ENCODE measurements at places on chromosomes 5 and 9.

DNA sequence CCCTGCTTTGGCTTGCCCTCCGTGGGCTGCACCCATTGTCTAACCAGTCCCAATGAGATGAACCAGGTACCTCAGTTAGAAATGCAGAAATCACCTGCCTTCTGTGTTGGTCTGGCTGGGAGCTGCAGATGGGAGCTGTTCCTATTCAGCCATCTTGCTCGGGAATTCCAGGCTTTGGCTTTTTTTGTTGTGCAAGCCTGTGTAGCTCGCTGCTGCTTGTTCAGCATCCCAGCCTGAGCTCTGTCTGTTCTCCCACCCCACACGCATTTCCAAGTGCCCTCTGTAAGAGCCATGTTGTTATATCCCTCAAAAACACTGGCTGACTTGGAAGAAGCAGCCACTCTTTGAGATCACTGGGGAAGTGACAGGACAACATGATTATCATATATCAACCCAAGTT lies 101.6 kb upstream of the DPYSL3 start:
- DNase-seq, result no peak

DNA sequence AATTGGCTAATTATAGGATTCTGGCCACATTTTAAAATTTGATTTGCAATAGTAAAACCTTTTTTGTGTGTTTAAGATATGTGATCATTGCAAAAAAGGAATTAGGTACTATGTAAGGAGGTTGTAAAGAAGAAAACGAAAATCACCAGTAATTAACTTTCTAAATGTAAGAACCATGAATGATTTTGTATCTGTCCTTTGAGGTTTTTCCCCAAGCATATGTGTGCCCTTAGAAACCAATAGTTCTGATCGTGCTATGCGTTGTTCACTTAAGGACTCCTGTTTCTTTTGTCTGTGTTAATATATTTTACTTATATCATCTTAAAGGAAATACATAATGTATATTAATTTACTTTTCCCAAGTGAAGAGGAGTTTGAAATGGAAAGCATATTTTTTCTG lies 410.2 kb downstream of the PSAT1 start:
- DNase-seq, result no peak

GRCh38 chr5:159005062-159005461 lies 94.7 kb downstream of the EBF1 start:
- DNase-seq, result no peak

- no peak for DNase-seq
Measured at GRCh38 chr5:124812771-124813358, 66.4 kb upstream of the ZNF608 start.

DNA sequence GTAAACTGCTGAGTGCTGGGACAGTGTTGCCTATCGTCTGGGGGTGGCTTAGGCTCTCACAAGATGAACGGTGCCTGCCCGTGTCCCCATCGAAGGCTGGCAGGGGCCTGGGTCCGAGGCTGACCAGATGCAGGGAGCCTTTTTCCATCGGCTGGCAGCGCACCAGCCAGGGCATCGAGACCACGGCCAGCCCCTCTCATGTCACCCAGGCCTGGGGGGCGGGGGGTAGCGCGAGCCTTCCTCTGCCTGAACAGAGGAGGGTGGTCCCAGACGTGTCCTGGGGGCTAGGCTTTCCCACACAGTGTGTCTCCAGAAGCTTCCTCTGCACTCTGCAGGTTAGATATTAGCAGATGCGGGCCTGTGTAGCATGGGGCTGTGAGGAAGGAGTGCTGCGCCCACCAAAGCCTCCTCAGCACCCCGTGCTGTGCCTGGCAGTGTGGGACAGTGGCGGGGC lies 17.3 kb downstream of the FGD3 start:
- no peak for DNase-seq

DNA sequence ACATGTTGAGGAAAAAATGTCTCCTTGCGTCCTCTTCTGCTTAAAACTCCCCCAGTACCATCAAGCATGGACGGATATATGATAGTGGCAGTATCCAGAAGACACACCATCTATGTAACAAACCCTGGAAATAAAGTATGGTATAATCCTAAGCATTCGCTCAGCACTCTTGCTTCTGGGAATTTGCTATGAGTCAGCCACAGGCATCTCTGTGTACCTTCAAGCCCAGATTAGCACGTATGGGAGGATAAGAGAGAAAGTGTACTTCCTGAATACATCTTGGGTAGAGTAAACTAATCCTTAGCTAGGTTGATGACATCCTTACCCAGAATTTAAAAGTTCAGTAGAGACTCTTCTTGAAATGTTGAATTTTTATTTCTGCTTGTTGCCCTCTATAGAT lies 71.2 kb downstream of the GHR start:
- no peak for DNase-seq

GRCh38 chr9:111965566-111966019 lies 69.0 kb downstream of the UGCG start:
- no peak for DNase-seq

- no peak for DNase-seq
Measured at GRCh38 chr9:98031935-98032334, 24.6 kb upstream of the NANS start.

- DNase-seq, result no peak
Measured at GRCh38 chr5:134994560-134995156, 27.0 kb downstream of the CATSPER3 start.

DNA sequence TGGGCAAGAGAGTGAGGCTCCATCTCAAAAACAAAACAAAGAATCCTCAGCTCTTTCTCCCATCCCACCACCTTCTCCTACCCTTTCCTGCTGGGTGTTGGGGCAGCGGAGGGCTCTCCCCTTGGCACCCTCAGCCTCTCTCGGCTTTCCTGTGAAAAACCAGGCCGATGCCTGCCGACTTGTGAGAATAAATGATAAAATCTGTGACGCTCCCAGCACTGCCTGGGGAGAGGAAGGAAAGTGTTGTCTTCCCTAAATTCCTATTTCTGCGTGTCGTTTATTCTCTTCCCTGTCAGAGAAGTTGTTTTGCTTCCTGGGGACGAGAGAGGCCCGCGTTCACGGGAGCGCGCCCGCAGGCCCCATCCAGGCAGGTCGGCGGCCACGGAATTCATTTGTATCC lies 19.7 kb downstream of the NEK6 start:
- DNase-seq, result no peak

DNA sequence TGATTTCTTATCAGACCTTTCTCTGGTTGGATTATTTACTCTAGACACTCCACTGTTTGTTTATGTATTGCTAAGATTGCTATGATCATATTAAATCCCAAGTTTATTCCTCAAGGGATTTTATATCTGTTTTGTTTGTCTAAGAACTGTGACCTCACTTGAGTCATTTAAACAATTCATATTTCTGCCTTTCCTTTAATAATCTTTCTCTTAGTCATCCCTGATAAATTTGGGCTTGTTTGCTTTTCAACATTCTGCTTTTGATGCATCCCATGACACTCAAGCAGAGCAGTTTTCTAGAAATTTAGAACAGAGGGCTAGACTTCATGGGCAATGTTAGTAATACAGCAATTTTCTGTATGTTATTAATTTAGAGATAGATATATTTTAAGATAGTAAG lies 231.6 kb upstream of the TNC start:
- DNase-seq, result no peak

GRCh38 chr9:136582977-136583735 lies 37.3 kb upstream of the NOTCH1 start:
- DNase-seq, result no peak

- DNase-seq, result peak; percentile 81
Measured at GRCh38 chr5:140966293-140967225, at the start of gene PCDHAC2. TSS of gene PCDHAC2 (plus strand) at chr5:140966476. CDS start at chr5:140966767, 291 bp downstream.

DNA sequence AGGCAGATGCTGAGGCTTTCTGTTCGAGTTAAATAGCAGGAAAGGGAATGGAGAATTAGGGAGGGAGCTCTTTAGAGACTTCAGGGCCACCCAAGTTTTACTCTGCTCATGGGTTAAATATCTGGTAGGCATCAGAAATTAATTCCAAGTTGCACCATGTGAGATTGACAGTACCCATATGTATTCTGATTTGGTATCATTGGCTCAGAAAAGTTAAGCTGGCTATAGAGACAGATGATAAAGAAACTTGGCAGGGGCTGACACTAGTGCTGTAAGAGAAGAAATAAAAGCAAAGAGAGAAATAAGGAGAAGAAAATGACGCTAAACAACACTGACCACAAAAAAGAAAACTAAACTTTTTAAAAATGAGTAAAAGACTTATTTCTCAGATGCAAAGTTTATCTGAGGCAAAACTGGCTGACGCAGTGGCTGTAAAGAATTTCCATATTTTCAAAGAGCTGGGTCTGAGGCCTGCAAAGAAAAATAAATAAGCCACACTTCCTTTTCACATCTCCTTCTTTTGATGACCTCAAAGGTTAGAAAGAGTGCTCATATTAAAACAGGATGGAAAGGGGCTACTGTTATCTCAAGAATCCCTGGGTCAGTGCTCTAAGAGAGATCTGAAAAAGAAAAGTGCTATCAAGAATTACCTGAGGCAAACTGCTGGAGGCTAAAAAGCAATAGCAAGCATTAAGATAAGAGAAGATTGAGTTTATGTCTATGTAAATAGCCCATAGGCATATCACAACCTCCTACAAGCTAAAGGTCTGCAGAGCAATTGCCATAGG lies 399.0 kb upstream of the MEF2C start:
- DNase-seq, result no peak

- DNase-seq, result no peak
Measured at GRCh38 chr5:178496642-178497041, 93.6 kb downstream of the COL23A1 start.

- DNase-seq, result no peak
Measured at GRCh38 chr9:109442716-109443115, 55.4 kb downstream of the PTPN3 start.

DNA sequence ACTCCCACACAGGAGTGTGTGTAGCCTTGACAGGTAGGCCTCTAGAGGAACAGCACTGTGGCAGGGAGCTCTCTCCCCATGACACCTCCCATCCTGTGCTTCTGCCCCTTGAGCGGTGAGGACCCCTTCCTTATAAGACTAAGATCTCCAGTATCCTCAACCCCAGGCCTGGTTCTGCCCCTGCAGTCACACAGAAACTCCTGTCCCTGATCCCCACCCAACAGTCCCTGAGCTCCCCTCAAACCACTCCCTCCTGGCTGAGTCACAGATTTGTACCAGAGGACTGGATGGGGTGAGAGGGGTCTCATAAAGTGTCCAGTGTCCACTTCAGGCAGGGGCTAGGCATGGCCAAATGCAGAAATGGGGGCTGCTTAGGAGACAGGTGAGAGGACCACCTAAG lies 47.8 kb upstream of the CDKN2AIPNL start:
- DNase-seq, result no peak

DNA sequence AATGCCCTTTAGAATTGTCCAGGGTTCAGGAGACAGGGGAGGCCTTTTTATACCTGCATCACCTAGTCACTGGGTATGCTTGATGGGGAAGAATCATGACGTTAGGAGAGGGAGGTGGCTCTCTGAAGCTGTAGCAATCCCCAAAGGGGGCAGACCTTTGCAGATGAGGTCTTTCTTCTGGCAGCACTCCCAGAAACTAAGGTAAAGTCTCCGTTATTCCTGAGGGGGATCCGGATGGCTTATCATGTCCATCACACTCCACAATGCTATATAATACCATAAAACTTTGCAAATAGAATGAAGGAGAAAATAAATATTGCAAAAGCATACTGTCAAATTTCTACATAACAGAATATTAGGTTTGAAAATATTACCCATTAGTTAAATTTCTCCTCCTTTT lies 21.5 kb upstream of the CAST start:
- DNase-seq, result no peak

GRCh38 chr5:74072646-74073045 lies 446.6 kb downstream of the ARHGEF28 start:
- DNase-seq, result no peak

GRCh38 chr5:124995421-124995820 lies 249.0 kb upstream of the ZNF608 start:
- DNase-seq, result no peak

GRCh38 chr5:179926657-179927056 lies 19.0 kb upstream of the TBC1D9B start:
- no peak for DNase-seq
